ENCODE measurements at places on chromosomes 12 and 14. TPM values are rescaled to one million over a fixed set of nuclear protein-coding genes. Genes with fewer than 3 reads are reported as not detected.

DNA sequence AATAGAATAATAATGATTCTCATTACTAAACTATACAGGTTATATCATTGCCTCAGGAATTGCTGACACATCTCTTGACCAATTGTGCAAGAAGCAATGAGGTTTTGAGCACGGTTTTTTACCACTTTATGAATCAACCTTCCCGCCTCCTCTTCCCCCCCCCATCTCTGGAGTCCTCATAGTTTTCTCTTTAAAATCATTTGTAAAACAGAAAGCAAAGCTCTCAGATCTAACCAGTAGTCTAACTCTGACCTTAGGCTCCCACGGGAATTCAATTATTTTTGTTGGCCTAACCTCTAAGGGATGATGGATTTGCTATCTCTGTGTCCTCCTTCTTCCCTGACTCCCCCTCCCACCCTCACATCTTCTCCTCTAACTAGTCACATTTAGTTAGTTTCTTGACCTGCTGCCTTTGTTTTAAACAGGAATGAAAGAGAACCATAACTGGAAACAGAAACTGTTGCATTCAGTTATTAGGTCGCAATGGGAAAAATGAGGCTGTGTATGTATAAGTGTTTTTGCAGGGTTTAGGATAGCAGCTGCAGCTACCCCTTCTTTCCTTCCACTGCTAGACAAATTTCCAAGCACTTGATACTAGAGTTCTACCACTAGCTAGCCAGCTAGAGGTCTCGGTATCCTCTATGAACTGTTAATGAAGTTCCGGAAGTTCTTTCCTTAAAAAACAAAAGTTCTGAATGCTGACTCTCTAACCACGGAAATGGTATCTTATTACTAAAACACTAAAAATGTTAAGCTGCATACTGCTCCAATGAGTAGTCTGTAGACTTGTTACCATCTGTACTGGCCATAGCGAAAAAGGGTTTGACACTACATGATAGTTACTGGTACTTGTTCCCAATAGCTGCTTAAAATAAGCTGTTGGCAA lies 65.4 kb downstream of the TAOK3 start:
- peak; percentile 35 for DNase-seq

DNA sequence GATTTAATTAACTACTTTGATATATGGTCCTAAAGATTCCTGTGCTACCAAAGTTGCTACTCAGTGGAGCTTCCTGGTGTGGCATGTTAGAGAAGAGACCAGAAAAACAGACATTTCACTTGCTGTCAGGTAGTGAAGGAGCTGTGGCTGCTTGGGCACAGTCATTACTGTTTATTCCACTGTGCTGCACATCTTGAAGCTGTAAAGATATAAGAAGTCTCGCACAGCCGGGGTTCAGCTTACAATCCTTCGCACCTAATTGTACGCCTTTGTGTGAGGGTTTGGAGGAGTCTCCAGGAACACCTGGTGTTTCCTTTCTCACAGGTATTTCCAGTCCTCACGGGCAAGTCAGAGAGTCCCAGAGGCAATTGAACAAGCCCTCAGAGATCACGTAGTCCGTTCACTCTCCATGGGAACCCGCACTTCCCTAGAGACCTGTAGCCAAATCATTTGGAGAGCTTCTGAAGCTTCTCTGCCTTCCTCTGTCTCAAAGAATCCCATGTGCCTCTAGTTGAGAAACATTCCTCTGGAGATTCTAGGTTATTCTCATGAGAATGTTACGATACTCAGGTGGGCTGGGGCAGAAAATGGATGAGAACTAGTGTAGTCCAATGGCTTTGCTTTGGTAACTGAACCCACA lies 4.1 kb downstream of the EVL start:
- DNase-seq = no peak

GRCh38 chr12:124625867-124626675 lies 58.7 kb upstream of the NCOR2 start:
- DNase-seq = peak; percentile 87

DNA sequence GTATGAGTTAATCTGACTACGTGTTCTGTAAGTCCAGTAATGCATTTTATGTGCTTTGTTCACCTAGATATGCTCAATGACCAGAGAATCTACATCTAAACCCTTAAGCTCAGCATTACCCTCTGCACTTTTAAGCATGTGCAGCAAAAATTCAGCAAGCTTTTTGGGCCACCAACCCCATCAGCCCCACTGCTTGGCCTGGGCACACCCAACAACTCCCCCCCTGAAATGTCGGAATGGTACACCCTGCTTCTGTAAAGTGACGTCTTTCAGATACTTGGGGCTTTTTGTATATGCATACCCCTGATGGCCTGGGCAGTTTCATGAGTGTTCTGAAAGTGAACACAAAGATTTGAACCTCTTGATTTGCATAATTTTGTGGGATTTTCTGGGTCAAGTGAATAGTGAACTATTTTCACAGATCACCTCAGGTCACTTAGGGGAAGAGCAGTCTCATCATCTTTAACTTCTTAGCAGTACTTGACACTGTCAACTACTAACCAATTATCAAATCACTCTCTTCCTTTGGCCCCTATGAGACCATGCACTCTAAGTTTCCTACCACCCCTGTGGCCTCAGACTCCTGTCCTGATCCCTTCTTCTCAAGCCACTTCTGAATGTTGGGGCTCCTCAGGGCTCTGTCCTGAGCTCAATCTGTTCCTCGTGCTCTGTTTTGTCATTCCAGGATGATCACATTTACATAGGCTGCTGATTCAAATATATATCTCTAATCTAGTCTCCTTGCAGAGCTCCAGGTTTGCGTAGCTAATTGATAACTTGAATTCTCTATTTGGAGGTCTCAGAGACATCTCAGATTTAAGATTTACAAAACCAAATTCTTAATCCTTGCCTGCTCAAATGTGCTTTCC lies 36.3 kb upstream of the PPM1A start:
- DNase-seq = no peak

The ADAM21 gene
- polyA plus RNA-seq = 0.06 TPM

The LMO3 gene
- polyA plus RNA-seq = 6.8 TPM

The IKZF4 gene
- 7.3 TPM for polyA plus RNA-seq

- no peak for DNase-seq
Measured at GRCh38 chr14:45057881-45058364, 26.0 kb upstream of the PRPF39 start.

GRCh38 chr14:58027904-58028303 lies 124.1 kb downstream of the ARMH4 start:
- no peak for DNase-seq

The LBHD2 gene
- not detected for polyA plus RNA-seq

DNA sequence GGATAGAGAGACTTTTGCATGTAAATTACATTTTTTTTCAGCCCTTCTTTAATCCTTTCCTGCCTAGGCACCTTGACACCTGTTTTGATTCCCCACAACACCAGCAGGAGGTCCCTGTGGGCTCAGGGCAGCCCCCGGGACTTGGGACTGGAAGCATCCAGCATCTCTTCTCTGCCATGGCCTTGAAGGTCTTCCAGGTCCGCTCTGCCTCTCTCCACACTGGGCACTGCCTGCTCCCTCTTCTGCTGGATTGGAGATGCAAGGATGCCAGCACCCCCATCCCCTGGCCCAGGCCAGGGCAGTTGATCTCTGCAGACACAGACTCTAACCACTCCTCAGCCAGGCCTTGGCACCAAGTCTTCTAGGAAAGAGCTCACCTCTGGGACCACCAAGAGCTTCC lies 134.5 kb upstream of the C14orf180 start:
- DNase-seq = no peak

GRCh38 chr12:98612696-98613334 lies 19.3 kb downstream of the SLC25A3 start:
- peak; percentile 18 for DNase-seq

DNA sequence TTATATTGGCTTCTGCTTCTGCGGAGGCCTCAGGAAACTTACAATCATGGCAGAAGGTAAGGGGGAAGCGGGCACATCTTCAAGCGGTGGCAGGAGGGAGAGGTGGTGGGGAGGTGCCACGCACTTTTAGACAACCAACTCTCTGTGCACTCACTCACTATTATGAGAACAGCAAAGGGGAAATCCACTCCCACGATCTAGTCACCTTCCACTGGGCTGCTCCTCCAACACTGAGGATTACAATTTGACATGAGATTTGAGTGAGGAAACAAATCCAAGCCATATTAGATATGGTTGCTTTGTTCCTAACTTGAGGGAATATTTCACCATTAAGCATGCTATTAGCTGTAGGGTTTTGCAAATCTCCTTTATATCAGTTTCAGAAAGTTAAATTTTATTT lies 80.3 kb downstream of the UNC79 start:
- DNase-seq = no peak

The BICD1 gene
- 16.9 TPM for polyA plus RNA-seq

The CLECL1 gene
- not detected for polyA plus RNA-seq

The ALX1 gene
- polyA plus RNA-seq = 0.68 TPM

The SMCO2 gene
- not detected for polyA plus RNA-seq

DNA sequence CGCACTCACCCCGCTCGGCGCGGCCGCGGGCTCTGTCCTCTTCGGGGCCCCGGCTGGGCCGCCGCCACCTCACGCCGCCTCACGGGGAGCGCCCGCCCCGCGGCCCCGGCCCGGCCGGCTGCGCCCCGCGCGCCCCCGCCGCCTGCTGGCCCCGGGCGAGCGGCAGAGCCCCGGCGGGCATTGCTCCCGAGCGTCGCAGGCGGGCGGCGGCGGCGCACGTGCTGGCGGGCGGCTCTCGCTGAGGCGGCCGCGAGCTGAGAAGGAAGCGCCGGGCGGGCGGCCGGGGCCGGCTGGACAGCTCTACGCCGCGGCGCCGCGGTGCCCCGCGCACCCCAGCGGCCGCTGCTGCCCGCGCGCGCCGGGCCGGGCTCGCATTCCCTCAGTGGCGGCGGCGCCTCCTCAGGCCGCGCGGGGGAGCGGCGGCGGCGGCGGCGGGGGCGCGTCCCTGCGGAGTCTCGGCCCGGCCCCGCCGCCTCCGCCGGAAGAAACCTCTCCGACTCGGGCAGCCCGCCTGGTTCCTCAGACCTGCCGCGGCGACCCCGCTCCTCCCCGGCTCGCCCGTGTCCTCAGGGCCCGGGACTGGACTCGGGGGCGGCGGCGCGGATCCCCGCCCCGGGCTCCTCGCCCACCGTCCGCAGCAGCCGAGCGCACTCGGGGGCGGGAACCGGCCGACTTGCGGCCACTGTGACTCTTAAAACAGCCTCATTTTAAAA lies at the start of gene PITPNM2:
PITPNM2 (minus strand) TSS at position 347 of the 713 bp plus-strand sequence. CDS start 116,500 bp downstream, outside the sequence.
- DNase-seq = peak; percentile 74

GRCh38 chr12:47616440-47616839 lies 89.4 kb downstream of the RPAP3 start:
- no peak for DNase-seq

GRCh38 chr12:80422550-80422949 lies 21.5 kb upstream of the PTPRQ start:
- DNase-seq = peak; percentile 61

The PRH2 gene
- not detected for polyA plus RNA-seq

The HOXC6 gene
- polyA plus RNA-seq = 16.0 TPM

DNA sequence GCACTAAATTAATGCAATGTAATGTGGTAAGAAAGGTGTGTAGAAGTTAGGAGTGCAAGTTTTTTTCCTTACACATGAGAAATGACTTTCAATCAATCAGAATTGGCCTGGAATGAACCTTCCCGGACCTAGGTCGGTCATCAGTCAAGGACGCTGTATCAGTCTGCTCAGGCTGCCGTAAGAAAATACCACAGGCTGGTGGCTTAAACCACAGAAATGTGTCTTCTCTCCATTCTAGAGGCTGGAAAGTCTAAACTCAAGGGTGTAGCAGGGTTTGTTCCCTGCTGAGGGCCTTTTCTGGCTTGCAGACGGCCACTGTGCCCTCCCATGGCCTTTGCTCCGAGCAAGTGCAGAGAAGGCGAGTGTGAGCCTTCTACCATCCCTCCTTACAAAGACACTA lies 86.6 kb upstream of the DYNC1H1 start:
- no peak for DNase-seq

- peak; percentile 30 for DNase-seq
Measured at GRCh38 chr12:91009319-91009950, 4.7 kb upstream of the EPYC start.

DNA sequence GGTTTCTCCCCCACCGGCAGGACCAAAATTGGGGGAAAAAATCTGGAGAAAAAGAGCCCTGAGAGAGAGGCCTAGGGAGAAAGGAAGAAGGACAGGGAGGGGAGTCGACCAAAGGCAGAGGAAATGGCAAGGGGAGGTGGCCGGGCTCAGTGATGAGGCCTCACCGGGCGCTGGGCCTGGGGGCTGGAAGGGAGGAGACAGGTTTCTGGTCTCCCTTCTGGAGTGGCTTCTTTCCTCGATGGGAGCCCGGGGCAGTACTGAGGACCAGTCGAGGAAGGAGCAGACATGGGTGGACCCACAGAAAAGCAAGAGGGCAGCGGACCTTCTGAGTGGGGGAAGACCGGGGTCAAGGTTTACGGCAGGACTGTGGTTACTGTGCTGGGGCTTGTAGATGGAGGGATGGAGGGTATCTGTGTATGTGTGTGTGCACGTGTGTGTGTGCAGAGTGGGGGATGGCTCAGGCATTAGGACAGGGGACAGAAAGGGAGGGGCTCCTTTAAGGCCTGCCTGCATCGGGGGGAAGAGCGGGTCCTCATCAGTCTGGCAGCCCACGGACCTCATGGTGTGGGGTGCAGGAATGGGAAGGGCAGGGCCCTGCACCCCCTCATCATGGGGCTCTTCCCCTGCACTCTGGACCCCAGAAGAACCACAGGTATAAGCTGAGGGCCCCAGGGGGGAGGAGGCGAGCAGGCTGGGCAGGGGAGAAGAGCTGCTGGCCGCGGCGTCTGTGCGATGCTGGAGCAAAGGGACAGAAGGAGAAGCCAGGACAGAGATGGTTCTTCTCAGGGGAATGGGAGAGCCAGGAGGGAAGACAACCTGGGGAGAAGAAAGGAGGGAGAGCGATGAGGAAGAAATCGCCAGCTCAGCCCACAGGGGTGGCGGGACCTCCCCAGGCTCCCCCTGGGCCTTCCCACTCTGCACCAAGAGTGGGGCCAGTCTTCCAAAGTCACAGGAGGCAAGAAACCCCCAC lies 15.1 kb upstream of the RPLP0 start:
- DNase-seq = no peak

The TOMM20L gene
- 0.87 TPM for polyA plus RNA-seq

The TAS2R43 gene
- 0.39 TPM for polyA plus RNA-seq

DNA sequence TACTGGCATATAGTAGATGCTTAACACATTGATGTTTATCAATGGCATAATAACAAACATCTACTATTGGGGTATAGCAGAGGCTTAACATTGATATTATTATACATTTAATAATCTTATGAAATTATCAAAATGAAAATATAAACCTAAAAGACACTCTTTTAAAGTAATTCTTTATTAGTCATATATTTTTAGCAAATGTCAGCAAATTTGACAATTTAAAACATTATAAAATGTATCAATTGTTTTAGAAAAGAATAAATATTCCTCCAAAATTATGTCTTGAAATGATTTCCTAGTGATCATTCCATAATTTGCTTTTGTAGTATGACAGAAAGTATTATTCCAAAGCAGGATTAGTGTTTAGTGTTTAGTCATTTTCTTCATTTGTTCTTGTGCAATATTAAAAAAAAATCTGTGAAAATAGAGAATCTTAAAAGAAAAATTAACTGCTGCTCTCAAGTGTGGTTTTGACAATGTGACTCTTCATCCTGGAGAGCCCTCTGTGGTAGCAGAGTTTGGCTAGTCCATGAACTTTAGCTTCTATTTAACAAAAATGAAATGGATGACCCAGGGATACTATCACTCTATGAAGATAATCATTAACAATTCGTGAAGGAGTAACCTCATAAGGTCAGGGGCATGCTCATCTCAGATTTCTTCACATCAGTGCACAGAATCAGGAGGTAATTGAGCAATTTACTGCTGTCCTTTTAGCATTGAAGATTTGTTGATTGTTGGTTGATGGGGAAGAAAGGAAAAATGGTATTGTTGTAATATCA lies 1018.5 kb downstream of the LRFN5 start:
- no peak for DNase-seq

GRCh38 chr14:56945291-56945690 lies 135.0 kb upstream of the OTX2 start:
- DNase-seq = no peak

The PRPH gene
- 1.4 TPM for polyA plus RNA-seq

GRCh38 chr12:92597997-92598396 lies 104.8 kb upstream of the PLEKHG7 start:
- DNase-seq = no peak
